Ureter (tissue), 1 donor: ENCODE measurements at places on chromosomes 4 and X. TPM values are rescaled to one million over a fixed set of nuclear protein-coding genes. Genes with fewer than 3 reads are reported as not detected.

Gene SMPX
- not detected for total RNA-seq

Gene EMCN
- total RNA-seq: 61.7 TPM

Gene SHISA3
- 0.31 TPM for total RNA-seq

Gene SYP
- total RNA-seq: 1.7 TPM

Gene MAGEA2
- not detected for total RNA-seq

Gene EGF
- total RNA-seq: 0.23 TPM

Gene C4orf33
- total RNA-seq: 16.5 TPM

Gene FAM184B
- not detected for total RNA-seq

Gene TMEM31
- not detected for total RNA-seq
